ENCODE measurements at places on chromosomes 13 and 19.

GRCh38 chr19:51036519-51036918 is 1.7 kb upstream of the KLK12 start:
- no peak for DNase-seq

GRCh38 chr19:17109962-17110598 is 34.5 kb downstream of the MYO9B start:
- DNase-seq, result no peak

GRCh38 chr13:24500977-24501376 is 11.6 kb downstream of the PARP4 start:
- DNase-seq, result no peak

- no peak for DNase-seq
Observed at GRCh38 chr19:28420811-28421550, 792.0 kb downstream of the UQCRFS1 start.
